Daoy (cell line): ENCODE measurements at places on chromosomes 16 and 17. TPM values are rescaled to one million over a fixed set of nuclear protein-coding genes. Genes with fewer than 3 reads are reported as not detected.

GRAPL gene
- not detected in 2 replicates for total RNA-seq

TUBG1 gene
- total RNA-seq = 36.9 and 54.3 TPM in 2 replicates

TMEM92 gene
- 1.7 and 6.7 TPM in 2 replicates for total RNA-seq

MYOCD gene
- total RNA-seq = 1.4 and 2.5 TPM in 2 replicates

CCL2 gene
- total RNA-seq = 1,648 and 1,969 TPM in 2 replicates
